ENCODE measurements at places on chromosomes 16 and 17.

DNA sequence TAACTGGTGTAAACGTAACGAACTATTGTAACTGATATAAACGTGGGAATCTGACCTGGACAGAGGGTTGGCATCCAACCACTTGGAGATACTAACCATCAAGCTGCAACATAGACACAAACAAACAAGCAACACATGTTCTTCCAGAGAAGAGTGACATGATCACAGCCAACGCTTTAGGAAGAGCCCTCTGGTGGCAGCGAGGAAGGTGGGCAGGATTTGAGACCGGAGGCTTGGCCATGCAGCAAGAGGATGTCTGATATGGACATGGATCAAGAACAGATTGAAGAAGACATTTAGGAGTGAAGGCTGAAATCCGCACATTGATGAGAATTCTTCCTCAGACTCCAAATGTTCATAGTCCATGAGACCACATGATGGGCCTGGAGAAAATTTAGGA, 40.3 kb upstream of the TNRC6A start:
- DNase-seq, result no peak

GRCh38 chr17:73532421-73532901, 111.8 kb downstream of the SDK2 start:
- no peak for DNase-seq

- DNase-seq, result no peak
These were observed 1.1 kb upstream of the HAPSTR1 start for GRCh38 chr16:9090101-9090959.

- DNase-seq, result no peak
These were observed 409 bp upstream of the C17orf107 start for GRCh38 chr17:4898927-4899326.

DNA sequence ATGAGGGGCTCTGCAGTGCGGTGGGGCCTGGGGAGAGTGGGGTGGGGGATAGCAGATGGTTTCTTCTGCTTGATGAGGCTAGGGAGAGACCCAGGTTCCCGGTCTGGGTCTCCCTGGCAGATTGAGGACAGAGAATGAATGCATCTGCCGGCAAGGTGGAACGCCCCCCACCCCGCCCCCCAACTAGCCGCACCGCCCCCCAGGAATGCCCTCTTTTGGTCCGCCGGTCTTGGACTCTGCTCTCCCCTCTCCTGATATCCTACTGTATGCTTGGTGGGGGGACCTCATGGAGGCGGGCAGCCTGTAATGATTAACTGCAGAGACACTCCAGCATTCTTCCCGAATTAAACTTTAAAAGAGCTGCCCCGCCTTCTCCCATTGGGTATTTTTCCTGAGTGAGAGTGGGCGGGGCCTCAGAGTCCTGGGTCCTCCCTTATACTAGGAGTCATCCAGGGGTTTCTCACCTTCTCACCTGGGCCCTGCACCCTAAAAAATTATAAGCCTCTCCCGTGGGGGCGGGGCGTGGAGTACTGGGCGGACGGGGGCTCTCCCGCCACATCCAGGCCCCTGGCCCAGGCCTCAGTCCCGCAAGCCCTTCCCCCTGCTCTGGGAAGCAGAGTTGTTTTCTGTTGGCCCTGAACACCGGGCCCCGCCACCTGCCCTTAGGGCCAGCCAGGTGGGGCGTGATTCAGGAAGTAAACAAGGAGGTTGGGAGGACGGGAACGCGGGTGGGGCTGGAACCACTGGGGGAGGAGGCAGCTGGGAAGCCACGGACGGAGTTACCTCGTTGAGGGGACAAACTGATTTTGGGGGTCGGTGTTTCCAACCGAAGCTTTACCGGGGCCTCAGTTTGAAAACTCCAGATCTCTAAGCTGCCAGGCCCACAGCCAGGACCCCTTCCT, 1.5 kb downstream of the GRB7 start:
- no peak for DNase-seq

GRCh38 chr16:84785843-84786581, 33.8 kb upstream of the CRISPLD2 start:
- no peak for DNase-seq

DNA sequence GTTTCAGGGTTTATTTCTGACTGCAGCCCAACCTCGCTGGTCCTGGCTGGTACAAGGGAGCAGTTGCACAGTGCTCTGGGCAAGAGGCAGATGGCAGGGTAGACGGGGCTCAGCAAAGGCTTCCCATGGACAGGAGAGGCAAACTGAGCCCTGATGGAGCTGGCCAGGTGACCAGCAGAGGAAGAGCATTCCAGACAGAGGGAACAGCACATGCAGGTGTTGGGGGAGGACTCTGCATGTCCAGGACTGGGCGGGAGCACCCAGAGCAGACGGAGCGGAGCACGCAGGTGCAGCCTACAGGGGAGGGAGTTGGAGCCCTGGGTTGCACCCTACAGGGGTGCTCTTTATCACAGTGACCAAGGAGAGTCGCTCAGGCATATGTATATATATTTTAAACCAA, 285.3 kb downstream of the FOXL1 start:
- DNase-seq, result no peak

- DNase-seq, result no peak
These were observed 64.9 kb downstream of the IRF8 start for GRCh38 chr16:85963753-85964285.

DNA sequence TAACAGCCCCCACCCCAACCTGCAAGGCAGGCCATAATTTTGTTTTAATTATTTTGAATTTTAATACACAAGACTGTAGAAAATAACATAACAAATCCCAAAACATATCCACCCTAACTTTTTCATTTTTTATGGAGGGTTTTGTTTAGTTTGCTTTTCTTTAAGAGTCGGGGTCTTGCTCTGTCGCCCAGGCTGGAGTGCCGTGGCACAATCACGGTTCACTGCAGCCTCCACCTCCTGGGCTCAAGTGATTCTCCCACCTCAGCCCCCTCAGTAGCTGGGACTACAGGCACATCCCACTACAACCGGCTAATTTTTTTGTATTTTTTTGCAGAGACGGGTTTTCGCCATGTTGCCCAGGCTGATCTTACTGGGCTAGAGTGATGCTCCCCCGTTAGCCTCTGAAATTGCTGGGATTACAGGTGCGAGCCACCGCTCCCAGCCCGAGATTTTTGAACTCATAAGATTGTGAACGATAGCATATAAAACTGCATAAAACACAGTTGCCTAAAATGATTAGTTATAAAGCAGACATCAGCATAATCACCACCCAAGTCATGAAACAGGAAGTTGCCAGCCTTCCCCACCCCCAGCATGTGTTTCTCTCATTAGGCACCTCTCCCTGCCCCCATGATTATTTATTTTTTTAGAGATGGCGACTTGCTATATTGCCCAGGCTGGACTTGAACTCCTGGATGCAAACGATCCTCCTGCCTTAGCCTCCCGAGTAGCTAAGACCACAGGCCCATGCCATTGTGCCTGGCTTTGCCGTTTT, 13.6 kb upstream of the DOC2B start:
- no peak for DNase-seq

DNA sequence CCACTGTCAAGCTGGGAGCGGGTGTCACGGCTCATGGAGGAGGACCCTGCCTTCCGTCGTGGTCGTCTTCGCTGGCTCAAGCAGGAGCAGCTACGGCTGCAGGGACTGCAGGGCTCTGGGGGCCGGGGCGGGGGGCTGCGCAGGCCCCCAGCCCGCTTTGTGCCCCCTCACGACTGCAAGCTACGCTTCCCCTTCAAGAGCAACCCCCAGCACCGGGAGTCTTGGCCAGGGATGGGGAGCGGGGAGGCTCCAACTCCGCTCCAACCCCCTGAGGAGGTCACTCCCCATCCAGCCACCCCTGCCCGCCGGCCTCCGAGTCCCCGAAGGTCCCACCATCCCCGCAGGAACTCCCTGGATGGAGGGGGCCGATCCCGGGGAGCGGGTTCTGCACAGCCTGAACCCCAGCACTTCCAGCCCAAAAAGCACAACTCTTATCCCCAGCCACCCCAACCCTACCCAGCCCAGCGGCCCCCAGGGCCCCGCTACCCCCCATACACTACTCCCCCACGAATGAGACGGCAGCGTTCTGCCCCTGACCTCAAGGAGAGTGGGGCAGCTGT, 11.6 kb downstream of the SLC52A1 start:
- DNase-seq, result no peak

- DNase-seq, result no peak
These were observed 135.7 kb downstream of the ABCA8 start for GRCh38 chr17:68819465-68819864.

GRCh38 chr16:86184185-86184584, 285.2 kb downstream of the IRF8 start:
- DNase-seq, result no peak

- no peak for DNase-seq
These were observed 241.7 kb downstream of the SEC14L1 start for GRCh38 chr17:77382356-77382911.

GRCh38 chr17:57505841-57506773, 239.0 kb downstream of the CCDC182 start:
- no peak for DNase-seq

DNA sequence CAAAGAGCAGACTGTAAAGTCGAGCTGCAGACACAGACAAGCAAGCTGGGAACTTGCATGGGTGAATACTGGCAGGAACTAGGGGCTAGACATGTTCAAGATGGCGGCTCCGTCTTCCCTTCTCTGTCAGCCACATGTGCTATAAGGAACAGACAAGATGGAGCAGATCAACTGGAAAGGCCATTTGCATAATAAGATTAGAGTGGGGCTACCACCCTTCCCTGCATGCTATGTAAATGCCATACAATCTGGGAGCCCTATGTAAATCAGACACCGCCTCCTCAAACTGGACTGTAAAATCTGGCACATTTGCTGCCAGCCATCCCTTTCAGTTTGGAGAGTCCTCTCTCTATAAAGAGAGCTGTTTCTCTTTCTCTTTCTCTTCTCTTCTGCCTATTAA, 640.1 kb upstream of the CDH8 start:
- DNase-seq, result no peak

DNA sequence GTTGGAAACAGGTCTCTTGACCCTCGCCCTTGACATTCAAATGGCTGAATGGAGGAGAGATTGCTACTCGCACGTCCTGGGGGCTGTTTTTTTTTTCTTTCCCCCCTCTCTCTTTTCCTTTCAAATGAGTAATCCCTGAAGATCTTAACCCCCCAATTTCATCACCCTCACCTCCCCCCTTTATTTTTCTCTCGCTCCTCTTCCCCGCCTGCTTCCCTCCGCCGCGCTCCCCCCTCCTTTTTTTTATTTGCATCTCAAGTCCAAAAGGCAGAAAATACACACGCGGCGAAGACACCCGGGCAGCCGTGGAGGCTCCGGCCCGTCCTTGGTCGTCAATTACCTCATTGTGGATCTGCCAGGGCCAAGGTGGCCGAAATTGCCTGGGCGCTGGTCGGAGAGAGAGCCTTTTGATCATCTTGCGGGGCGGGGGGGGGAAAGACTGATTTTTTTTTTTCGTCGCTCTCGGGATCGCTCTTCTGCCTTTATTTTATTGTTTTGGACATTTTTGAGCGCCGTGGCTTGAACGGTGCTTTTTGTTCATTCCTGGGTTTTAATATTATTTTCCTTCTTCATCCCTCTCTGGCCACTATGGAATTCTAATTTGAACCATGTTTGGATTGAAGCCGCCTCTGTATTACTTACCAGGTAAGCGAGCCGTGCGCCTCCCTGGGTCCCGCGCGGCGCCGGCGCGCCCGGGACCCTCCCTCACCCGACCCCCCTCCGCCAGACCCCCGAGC, 57.2 kb upstream of the GSE1 start:
- no peak for DNase-seq

DNA sequence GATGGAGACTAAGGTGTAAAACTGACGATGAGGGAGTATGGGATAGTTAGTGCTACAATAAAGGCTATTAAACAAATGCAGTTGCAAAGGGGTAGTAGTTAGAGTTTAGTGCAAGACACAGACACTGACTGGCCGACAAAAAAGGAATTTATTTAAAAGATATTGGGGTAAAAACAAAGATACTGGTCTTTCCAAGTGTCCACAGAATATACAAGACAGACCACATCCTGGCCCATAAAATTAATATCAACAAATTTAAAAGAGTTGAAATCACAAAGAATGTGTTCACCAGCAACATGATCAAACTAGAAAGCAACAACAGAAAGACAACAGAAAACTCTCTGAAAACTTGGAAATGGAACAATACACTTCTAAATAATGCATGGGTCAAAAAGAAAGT, 54.7 kb downstream of the CFDP1 start:
- no peak for DNase-seq

DNA sequence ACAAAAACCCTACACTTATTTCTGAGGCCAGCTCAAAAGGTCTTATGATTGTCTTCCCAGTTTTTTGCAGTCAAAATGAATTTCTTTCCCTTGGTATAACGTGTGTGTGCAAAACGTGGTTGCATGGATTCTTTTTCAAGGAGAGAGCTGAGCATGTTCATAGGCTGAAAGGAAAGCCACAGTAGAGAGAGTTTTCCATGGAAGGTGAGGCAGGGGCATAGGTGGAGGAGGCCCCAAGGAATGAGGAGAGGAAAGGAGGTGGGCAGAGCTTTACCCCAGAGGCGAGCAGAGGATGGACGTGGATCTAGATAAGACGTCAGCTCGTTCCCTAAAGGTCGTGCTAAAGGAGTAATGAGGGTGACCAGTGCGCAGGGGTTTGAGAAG, 22.8 kb downstream of the TRPV2 start:
- no peak for DNase-seq

GRCh38 chr17:7307686-7308624, 527 bp downstream of the EIF5A start:
- DNase-seq, result no peak

DNA sequence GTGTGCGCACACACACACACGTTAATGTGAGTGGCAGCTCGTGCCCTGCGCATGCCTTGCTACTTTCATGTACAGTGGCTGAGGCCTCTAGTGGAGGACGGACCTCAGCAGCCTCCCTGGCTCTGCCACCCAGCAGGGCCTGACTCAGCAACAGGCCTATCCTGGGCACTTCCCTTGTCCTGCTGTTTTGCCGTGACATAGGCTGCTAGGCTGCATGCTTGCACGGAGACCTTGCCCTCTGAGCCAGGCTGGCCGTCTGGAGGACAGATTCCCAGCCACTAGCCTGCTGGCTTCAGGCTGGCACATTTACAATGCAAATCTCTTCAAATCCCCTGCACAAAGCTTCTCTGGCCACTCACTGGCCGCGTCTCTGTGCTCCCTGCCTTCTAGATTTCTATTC, 9.5 kb downstream of the RNF213 start:
- DNase-seq, result no peak

DNA sequence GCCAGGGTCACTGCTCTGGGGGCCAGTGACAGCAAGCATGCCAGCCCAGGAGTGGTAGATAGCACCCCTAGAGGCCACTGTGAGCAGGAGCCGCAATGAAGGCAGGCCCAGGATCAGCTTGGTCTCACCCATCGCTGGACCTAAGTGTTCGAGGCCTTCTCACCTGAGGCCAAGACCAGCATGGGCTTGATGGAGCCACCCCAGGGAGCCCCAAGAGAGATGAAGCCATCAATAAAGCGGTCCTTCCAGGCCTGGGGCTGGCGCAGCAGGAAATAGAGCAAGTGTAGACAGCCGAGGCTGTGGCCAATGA, 1.8 kb downstream of the LCAT start:
- DNase-seq, result no peak

DNA sequence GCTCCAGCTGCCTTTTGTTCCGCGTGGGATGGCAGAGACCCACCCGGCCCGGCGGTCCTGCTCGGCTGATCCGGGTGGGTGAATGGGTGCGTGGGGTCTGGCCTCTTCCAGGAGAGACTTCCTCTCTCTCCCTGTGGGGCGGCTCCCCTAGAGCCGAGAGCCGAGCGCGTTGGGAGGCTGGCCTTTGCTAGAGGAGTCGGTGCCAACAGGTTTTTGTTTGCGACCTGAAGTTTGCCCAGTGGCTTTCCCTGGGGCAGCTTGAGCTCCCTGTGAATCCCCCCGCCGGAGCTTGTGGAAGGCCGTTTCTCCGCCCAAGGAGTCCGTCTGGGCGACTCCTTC, 970 bp downstream of the EPN2 start:
- no peak for DNase-seq

- DNase-seq, result no peak
These were observed 203.8 kb upstream of the HSBP1 start for GRCh38 chr16:83603723-83604570.
